Kidney (tissue), 22 donors: ENCODE measurements at places on chromosomes 4 and X. TPM values are rescaled to one million over a fixed set of nuclear protein-coding genes. Genes with fewer than 3 reads are reported as not detected.
A peak's percentile ranks its signal among the peaks of the same experiment; 100 is the strongest.

GRCh38 chr4:5730993-5731990 is 20.3 kb downstream of the EVC start:
- DNase-seq: no peak

GRCh38 chr4:101126059-101126458 is 221.3 kb downstream of the PPP3CA start:
- DNase-seq: no peak

- peak; percentile 26 for DNase-seq
These were observed 1.3 kb upstream of the CXorf65 start for GRCh38 chrX:71107762-71108360.

- no peak for DNase-seq
These were observed 316.9 kb upstream of the NOCT start for GRCh38 chr4:138698641-138699040.

GRCh38 chr4:116688536-116688935 is 396.8 kb downstream of the TRAM1L1 start:
- DNase-seq: no peak

DNA sequence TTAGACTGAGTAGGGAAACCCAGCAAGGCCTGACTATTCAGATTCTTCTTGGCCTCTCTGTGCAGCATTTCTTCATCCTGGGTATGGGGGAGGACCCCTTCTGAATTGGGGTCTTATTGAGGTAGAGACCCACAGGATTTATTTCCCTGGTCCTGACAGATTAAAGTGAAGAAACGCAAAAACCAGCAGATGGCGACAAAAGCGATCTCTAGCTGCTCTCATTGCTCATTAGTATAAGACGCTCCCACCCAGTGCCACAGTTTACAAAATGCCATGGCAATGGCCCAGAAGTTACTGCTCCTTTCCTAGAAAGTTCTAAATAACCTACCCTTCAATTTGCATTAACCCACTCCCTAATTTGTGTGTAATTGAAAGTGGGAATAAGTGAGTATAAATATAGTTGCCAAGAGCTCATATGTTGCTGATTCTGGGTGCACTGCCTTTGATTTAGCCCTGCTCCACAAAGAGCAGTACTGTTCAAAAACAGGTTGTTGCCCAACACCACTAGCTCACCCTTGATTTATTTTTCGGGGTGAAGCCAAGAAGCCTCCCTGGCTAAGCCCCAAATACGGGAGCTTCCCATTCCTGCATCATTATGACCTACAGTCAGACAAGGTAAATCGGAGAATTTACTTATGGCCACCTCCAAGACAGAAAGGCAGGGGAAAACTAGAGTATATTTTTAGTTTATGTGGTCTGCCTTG is 3.7 kb upstream of the BEX4 start:
- peak; percentile 83 for DNase-seq

GRCh38 chr4:43843501-43843900 is 605.1 kb downstream of the KCTD8 start:
- DNase-seq: no peak

- DNase-seq: no peak
These were observed 19.0 kb downstream of the QDPR start for GRCh38 chr4:17492876-17493275.

DNA sequence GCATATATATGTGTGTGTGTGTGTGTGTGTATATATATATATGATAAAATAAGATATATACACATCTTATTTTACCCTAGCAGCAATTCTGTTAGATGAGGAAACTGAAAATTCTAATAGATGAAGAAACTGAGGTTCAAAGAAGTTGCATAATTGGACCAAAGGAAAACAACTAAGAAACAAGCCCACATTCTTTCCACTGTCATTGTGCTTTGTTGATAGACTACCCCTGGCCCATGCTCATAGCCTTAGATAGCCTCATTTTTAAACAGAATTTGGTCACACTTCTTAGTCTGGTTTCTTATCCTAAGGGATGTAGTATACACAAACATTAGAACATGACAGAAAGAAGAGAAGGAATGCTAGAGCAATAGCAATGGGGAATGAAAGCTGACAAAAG is 138.8 kb downstream of the NDST3 start:
- no peak for DNase-seq

- peak; percentile 15 for DNase-seq
These were observed 856.6 kb downstream of the CENPC start for GRCh38 chr4:66688674-66689073.

- peak; percentile 77 for DNase-seq
These were observed 59.1 kb downstream of the SCD5 start for GRCh38 chr4:82739287-82740190.

DNA sequence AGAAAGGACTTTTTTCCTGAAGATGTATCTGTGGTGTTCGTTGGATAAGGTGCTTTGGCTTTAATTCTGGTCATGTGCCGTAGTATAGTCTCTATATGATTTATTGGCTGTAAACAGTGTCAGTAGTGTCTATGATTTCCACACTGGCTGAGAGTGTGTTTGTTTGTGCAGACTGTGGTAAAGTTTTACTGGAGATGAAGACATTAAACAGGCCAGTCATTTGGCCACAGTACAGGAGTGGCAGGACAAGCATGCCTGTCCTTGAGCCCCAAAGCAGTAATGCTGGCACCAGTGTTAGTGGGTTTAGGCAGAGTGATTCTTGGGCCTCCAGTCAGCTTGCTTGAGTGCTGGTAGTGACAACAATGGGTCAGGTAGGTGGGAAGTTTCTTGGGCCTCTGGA is 1023.9 kb upstream of the GRID2 start:
- no peak for DNase-seq

DNA sequence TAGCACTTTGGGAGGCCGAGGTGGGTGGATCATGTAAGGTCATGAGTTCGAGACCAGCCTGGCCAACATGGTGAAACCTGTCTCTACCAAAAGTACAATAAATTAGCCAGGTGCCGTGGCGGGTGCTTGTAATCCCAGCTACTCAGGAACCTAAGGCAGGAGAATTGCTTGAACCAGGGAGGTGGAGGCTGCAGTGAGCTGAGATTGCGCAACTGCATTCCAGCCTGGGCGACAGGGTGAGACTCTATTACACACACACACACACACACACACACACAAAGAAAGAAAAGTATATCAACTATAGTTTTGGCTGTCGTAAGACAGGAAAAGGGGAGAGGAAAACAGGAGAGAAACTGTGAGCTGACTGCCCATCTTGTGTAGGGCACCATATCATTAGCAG is 171.7 kb downstream of the ADAMTS3 start:
- DNase-seq: no peak

DNA sequence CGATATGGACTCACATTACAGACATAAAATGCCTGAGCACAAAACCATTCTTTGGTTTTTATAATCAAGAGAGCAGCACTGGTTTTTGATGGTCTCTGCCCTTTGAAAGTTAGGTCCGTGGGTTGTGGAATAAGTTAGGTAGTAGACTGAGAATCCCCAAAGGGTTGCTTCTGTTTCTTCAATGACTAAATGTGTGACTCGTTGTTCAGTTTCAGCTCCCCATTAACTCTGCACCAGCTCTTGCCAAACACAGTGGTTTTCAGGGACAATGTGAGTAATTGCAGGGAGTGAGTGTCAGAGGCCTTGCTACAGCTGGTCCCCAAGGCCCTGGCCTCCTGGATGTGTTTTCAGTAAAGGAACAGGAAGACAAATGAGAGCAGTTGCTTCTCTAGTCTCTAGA is 24.8 kb downstream of the SMIM20 start:
- DNase-seq: no peak

GRCh38 chr4:162727766-162728165 is 438.9 kb downstream of the NAF1 start:
- DNase-seq: no peak

DNA sequence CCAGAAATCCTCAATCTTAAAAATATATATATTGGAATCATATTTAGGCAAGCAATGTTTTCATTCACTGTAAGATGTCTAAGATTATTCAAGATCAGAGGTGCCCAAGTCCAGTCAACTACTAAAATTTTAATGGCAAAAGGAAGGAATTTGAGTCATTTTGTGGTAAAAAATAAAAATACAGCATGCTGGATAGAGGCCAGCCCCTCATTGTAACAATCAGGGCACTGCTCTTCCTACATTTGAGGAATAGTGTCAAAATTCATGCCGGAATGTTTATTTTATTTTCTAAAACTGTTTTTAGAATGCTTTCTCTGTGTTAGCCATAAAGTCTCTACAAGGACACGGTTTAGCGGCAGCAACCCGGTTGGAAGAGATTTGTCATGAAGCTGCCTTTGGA is 49.9 kb upstream of the SRD5A3 start:
- DNase-seq: no peak

- DNase-seq: no peak
These were observed 57.6 kb upstream of the RAP1GDS1 start for GRCh38 chr4:98203332-98204235.

DNA sequence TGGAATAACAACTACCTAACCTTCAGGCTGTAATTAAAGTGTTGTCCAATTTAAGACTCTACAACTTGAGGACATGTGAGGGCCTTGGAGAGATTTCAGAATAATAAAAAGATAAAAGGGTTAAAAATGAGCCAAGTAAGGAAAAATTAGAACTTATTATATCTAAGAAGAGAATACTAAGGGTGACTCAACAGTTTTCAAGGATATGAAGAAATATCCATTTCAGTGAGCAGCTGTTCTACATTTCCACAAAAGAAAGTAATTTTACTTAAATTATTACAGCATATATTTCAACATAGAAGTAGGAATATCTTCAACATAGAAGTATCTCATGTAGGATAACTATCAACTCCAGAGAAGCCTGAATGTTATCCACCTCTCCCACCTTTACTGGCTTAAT is 11.3 kb downstream of the SNX12 start:
- DNase-seq: no peak

DNA sequence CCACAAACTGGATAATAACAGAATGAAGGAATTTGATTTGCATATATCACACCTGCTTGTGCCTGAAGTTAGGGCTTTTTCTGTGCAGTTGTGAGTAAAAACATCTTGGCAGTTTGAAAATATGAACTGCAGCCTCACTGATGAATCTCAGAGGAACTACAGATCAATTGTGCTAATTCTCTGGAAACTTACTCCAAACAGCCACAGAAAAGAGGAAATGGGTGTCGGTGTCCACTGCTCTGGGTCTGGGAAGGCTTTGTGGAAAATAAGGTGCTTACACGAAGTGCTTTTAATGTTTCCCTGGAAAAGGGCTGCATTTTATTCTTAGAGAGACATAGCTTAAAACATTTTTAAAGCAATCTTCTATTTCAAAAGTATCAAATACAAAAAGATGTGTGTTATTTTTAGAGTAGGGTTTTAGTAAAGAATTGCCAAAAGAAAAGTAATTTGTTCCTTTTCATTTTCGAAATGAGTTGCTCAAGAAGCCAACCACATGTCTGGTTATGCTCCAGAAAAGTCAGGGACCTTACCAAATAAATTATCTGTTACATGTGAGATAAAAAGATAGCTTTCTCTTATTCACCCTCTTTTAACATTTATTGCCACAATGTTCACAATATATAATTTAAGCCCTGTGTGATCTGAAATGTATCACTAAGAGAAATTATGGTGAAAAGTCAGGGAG is 240.1 kb downstream of the FRAS1 start:
- DNase-seq: no peak

DNA sequence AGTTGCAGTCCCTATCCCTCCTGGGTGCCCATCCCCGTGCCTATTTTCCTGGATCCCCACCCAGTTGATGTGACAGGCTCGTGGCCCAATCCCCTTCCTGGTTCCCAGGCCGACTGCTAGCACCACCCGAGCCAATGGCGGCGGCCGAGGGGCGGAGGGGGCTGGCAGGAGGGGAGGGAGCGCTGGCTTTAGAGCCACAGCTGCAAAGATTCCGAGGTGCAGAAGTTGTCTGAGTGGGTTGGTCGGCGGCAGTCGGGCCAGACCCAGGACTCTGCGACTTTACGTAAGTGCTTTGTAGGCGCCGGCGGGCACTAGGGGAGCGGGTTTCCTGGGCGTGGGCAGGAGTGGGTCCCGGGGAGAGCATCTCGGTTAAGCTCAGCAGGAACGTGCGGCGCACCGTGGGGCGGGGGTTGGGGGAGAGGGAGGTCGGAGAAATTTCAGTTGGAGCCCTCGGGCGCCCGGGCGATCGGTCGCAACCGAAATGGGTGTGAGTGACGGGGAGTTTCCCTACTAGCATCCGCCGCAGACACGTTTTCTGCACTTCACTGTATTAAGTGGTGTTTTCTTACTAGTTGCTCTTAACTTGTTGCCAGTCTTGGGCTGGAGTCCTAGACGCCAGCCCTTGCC is at the start of gene PLS3:
Gene PLS3 (plus strand): TSS at position 197 of the 627 bp plus-strand sequence. CDS start 49,077 bp downstream, outside the sequence.
- DNase-seq: peak; percentile 92

DNA sequence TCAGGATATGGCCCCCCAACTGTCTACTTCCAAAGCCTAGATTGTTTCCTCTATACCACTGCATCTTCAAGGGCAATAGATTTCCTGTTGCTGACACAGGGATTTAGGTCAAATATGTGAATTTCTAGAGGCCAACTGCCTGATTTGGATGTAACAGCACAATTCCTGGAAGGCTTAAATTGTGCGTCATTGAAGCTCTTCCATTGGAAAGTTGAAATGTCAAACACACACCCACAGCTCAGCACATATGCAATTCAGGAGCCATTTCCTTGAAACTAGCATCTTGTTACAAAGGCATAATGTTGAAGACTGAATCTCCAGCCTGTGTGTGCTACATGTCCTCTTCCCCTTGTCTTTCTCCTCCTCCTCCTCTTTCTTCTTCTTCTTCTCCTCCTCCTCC is 158.6 kb downstream of the STK32B start:
- DNase-seq: no peak

DNA sequence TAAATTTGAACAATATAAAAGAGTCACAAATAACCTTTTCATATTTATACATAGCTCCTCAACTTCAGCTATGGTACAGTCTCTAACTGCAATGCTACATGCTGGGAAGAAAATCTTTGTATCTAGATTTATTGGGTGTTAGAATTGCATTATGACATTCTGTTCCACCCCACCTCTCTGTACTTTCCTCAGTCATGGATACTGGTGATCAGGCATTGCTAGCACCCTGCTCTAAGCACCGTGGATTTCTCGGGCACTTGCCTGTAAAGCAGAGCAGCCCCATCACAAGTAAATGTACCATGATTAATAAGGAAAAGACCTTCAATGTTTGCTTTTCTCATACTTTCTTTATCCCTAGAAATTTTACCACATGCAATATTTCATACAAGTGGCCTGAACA is 1028.9 kb upstream of the INTU start:
- DNase-seq: no peak

- no peak for DNase-seq
These were observed 364.4 kb upstream of the EPHA5 start for GRCh38 chr4:66034671-66035070.

DNA sequence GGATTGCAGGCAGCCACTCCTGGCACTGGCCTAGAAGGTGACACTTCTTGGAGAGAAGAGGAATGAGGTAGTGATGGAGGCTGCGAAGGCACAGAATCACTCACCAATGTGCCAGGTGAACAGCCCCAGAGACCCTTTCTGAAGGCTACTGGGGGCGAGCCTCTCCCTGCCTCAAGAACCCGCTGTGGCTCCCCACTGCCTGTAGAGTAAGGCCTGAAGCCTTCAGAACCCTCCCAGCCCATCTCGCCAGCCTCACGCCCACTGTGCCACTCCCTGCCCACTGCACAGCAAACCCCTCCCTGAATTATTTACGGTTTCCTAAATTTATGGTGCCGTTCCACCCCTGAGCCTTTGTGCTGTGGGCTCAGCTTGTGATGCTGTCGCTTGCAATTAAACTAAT is 24.2 kb upstream of the SORCS2 start:
- no peak for DNase-seq

CRMP1 gene
- 0.26 TPM for polyA plus RNA-seq

GPRASP1 gene
- polyA plus RNA-seq: 4.8 TPM

MND1 gene
- polyA plus RNA-seq: 1.5 TPM

TECRL gene
- not detected for polyA plus RNA-seq

DUX4 gene
- not detected for polyA plus RNA-seq

FUNDC2 gene
- 239 TPM for polyA plus RNA-seq

PABPC1L2A gene
- not detected for polyA plus RNA-seq

GYPA gene
- 2.6 TPM for polyA plus RNA-seq

ZRSR2 gene
- polyA plus RNA-seq: 12.8 TPM

SMPX gene
- not detected for polyA plus RNA-seq

ASB5 gene
- 0.37 TPM for polyA plus RNA-seq

SSR4 gene
- polyA plus RNA-seq: 473 TPM
